K562 (cell line): ENCODE measurements at places on chromosomes 2 and 18.

GRCh38 chr2:44510246-44510645, 148.5 kb downstream of the CAMKMT start:
- no peak for DNase-seq

DNA sequence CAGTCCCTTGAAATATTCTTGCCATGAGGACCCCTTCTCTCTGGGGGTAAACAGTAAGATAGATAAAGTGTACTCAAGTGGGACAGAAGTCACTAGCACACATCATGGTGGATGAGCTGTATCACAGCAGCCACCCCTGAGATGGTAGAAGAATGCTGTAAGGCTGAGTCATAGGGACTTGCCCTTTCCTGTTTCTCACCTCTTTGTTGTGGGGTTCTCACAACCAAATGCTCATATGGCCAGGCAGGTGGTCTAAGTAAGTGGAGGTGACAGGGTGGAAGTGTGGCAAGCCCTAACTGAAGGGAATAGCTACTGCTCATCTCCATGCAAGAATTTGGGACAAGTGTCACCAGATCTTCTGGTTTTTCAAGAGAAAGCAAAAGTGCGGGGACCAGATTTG, 202.7 kb upstream of the SLC14A2 start:
- DNase-seq: no peak

- DNase-seq: peak; percentile 4
Observed at GRCh38 chr2:29490045-29490444, 374.8 kb downstream of the CLIP4 start.

GRCh38 chr18:10140461-10141282, 226.9 kb downstream of the VAPA start:
- DNase-seq: no peak

DNA sequence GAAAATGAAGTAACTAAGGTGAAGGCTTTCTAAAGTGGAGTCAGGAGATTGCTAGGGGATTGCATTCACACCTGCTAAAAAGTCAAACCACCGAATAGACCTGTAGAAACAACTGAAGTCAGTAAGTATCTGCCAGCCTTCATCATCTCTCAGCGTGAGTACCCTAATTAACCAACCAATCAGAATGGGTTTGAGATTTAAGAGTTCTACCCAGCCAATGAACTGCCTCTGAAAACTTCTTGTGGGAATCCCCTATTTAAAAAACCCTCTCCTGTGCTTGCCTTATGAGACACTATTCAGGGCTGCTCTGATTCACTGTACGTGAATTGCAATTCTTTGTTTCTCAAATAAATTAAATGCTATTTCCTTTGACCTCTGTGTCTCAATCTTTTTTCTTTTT, 3.4 kb upstream of the FAM161A start:
- no peak for DNase-seq

DNA sequence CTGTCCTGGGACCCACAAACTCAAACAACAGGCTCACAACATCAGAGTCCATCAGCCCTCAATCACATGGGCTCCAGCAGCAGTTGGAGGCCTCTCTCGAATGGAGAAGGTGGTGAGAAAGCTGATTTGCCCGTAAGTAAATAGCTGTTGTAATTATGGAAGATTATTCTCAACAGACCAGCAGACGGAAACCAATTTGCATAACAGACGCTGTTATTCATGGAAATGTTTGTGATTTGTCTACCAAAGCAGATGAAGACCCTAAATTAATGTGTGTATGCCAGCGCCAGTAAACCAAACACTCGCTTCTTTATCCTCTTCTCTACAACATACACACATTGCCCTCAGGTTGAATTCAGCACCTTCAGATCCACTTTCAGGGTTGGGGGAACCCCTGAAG, 23.4 kb upstream of the GALNT14 start:
- DNase-seq: no peak

DNA sequence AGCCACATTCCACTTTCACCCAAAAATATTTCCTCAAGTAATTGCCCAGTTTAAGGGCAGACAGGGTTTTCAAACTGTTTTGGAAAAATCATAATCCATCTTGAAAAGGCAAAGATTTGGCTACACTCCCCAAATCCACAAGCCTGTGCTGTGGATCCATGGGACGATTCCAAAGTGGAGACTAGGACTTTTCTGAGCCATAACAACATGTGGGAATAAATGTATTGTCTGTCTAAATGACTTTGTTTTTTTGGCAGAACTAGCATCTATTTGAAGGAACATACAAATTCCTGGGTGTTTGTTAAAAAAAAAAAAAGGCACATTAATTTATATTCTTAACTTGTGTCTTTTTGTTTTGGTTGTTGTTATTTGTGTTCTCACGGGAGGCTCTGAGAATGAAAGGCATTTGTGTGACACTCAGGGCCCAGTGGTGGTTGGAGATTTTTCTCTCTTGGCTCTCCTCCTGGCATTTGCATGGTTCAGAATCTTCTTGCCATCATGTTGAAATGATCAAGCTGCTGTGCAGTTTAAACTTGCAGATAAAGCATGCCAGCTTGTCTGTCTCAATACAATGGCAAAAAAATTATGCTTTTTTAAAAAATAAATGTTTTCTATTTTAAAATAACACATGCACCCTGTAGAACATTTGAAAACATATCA, 277.4 kb downstream of the EN1 start:
- no peak for DNase-seq

DNA sequence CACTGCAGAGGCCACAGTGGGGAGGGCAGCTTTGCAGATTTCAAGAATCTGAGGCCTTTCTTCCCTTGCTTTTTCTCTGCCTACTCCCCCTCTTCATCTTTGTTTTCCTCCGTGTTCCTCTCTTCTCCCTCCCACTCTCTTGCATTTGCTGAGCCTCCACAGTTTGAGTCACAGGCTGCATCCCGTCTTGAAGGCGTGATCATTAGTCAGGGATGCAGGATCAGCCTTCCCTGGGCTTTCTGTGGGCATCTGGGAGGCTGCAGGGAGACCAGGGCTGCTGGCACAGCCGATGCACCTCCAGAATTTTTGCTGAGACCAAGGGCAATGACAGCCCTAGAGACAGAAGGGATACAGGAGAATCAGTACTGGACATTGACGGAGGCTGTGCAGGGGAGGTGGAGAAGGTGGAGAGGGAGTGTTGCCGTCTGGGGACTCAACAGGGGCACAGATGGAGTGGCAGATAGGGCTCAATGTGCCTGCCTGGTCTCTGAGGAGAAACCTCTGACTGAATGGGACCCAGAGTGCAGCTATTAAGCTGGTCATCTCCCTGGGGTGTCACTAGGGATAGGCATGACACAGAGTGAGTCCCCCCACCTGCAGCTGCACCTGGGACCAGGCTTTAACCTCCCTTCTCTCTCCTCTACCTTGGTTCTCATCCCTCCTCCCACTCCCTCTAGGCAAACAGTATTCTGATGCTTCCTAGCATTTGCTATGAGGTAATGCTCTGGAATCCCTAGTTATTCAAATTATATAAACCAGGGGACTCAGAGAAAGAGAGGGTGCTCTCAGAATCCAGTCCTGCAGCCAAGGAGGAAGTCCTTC, 29.0 kb upstream of the DNAJC27 start:
- no peak for DNase-seq

DNA sequence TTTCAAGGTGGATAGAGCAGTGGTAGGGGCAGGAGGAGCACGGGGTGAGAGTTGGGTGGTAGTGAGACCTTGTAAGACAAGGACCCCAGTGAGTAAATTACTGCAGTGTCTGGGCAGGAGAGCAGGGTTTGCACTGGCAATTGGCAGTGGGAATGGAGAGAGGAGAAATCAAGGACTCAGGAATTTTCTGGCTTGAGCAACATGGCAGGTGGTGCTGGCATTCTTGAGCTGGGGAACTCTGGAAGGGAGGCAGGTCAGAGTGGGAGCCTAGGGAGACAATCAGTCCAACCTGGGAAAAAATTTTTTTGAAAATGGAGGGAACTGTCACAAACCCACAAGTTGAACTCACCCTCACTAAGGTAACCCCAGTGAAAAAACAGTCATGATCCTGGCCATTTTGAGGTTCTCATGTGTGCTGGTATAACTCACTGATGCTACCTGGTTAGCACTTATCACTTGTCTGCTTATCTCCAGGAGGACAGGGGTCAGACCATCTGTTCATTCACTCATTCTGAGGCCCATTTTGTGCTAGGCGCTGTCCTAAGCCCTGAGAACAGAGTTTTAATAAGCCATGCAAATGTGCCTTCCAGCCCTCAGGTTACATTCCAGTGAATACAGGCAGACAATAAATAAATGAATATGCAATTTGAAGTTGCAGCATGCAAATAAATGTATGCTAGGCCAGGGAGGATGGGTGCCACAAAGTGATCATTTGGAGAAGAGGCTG, 92.2 kb upstream of the SEC11C start:
- DNase-seq: no peak

- DNase-seq: peak; percentile 38
Observed at GRCh38 chr18:35581898-35582641, 530 bp downstream of the GALNT1 start.

GRCh38 chr2:227884511-227884947, 13.1 kb downstream of the DAW1 start:
- DNase-seq: peak; percentile 63

- no peak for DNase-seq
Observed at GRCh38 chr2:146807568-146808168, 1037.2 kb upstream of the ACVR2A start.

DNA sequence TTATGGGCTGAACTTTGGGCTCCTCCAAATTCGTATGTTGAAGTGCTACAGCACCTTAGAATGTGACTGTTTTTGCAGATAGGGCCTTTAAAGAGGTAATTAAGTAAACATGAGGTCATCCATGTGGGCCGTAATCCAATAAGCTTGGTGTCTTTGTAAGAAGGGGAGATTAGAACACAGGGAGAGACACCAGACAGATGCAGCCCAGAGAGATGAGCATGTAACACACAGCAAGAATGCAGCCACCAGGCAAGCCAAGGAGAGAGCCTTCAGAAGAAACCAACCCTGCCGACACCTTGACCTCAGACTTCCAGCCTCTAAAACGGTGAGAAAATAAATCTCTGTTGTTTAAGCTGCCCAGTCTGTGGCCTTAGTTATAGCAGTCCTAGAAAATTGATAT, 74.3 kb downstream of the HRH4 start:
- DNase-seq: no peak

DNA sequence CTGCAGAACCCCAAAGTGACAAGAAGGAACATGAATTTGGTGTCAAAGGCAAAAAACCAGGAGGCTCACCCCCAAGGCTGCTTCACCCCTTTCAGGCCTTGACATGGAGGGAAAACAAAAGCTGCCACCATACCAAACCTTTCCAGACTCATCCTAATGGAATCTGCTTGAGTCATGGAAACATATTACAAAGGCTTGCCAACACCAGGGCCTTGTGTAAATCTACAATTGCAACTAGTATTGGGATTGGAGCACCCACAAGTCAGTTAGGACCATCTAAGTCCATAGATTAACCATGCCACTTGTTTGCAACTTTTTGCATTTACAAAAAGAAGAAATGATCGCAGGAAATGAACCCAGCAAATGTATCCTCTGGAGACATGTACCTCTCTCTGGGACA, 297.6 kb downstream of the CDCA7 start:
- no peak for DNase-seq

DNA sequence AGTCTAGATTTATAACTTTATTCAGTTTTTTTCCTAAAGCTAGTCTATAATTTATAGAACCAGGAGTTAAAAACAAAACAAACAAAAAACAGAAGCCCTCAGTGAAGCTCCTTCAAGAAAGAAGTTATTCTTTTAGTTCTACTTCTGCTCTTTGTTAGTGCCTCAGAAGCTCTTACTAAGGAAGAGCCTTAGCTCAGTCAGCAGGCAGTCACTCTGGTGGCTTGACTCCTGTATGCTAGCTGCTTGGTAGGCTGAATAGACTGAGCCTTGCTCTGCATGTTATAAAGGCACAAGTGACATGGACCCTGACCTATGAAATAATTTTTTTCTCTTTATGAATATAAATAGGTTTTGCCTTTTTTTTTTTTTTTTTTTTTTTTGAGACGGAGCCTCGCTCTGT, 24.8 kb downstream of the NCOA1 start:
- no peak for DNase-seq

DNA sequence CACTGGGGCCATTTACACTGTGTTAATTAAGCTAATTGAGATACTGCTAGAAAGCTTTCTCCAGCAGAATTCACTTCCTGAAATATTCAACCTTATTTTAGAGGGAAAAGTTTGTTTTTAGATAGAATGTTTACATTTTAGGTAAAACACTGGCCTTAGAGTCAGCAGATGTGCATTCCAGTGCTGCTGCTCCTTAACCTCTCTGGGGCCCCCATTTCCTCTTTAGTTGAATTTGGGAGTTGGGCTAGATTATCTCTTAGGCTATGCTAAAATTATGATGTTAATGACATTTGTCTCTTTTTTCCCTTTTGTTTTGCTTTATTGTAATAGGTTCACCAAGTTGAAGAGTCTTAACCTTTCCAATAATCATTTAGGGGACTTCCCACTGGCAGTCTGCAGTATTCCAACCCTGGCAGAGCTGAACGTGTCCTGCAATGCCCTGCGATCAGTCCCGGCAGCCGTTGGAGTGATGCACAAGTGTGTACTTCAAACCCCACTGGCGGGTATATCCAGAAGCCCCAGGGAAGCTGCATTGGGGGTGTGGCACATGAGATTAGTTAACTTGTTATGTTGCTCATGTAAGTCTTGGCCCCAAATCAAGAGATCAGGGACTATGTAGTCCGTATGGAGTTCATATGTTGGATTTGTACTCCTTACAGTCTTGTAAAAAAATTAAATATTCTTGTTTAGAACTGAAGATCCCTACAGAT, 179.5 kb downstream of the PHLPP1 start:
- no peak for DNase-seq

DNA sequence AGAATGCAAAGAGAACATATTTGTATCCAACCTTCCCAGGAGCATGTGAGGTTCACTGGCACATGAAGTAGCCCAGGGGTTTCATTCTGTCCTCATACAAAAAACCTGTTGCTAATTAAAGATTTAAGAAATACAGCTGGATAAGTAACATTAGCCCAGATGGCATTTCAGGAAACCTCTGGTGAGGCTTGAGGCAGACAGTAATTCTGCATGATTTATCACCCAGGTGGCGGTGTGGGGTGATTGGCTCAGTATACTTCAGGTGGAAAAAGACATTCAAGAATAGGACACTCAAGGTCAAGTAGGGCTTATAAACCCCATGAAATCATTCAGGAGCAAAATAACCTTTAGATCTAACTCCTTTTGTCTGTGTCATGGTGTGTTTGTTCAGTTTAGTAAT, 237.4 kb downstream of the RNF144A start:
- no peak for DNase-seq

- DNase-seq: no peak
Observed at GRCh38 chr2:96095116-96095636, 21.2 kb downstream of the ADRA2B start.
